ENCODE measurements at places on chromosomes 2 and 18.

- DNase-seq, result no peak
These were observed 228.5 kb upstream of the SMIM21 start for GRCh38 chr18:75656035-75656434.

- DNase-seq, result no peak
These were observed 45.7 kb downstream of the RND3 start for GRCh38 chr2:150441784-150442183.

- DNase-seq, result no peak
These were observed 437.3 kb upstream of the SOX11 start for GRCh38 chr2:5254791-5255332.

DNA sequence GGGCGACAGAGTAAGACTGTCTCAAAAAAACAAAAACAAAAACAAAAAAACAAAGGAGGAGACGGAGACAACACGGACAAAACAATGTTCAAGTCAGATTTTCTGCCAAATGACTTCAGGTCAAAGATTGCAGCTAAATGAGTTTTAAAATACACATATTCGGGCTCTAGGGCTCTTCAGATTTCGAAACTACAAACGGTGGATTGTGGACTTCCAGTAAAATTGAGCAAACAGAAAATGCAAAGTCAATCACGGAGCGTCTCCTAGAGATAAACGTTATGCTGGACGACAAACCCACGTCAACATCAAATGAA, 558 bp downstream of the MRPS5 start:
- no peak for DNase-seq

GRCh38 chr2:150047620-150048222, 439.7 kb downstream of the RND3 start:
- no peak for DNase-seq

GRCh38 chr2:29573147-29573546, 348.2 kb downstream of the ALK start:
- DNase-seq, result no peak

DNA sequence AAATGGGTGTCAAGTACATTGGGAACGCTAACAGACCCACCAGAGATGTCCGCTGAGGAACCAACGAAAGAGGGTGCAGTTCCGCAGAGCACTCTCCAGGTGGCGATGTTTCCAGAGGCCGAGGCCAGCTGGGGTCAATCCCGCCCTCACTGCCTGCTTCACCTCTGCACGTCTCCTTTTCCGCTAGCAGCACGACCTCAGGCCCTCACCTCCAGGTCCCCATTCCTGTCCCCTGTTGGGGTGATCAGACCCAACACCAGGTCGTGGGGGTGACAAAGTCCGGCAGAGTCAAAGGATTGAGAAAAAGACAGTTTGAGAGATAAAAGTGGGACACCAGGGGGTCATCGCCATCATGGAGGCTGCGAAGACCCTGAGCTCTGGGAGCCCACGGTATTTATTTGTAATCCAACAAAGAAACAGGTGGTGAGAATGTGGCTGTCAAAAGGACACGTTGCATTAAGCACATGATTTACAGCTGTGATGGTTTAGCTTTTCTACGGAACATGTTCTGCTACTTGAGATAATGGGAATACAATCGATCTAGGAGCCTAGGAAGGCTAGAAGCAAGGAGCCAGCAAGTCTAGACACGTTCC, 27.3 kb downstream of the ZAP70 start:
- peak; percentile 42 for DNase-seq

- no peak for DNase-seq
These were observed 481.7 kb upstream of the CRIM1 start for GRCh38 chr2:35873921-35874320.

- DNase-seq, result no peak
These were observed 86.8 kb downstream of the EML6 start for GRCh38 chr2:54810246-54810645.

- DNase-seq, result no peak
These were observed 326.5 kb upstream of the THUMPD2 start for GRCh38 chr2:40105593-40105992.

DNA sequence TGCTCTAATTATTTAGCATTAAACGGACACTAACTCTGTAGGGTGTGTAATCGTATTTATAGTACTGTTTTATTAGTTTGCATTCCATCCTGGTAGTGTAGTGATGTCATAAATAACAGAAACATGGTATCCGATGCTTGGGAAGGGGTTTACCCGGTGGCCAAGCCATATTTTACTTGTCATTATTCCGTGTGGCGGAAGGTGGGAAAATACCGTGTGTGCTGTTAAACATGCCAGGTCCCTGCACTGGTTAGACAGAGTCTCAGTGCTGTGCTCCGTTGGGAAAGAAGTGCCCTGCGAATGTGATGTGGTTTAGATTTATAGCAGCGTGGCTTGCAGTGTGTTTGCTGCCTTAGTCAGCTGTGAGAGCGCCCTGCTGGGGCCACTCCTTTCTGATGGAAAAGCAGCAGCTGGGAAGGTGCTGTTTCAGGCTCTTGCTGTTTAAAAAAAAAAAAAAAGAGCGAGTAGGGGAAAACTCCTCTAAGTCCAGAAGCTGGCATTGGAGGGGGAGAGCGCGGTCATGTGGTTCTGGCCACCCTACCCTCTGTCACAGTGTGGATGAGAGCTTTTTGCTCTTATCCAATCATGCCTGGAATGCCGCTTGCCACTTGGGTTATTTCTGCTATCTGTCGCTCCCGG, 211.0 kb downstream of the NEDD4L start:
- no peak for DNase-seq

- DNase-seq, result no peak
These were observed 6.1 kb downstream of the ERFE start for GRCh38 chr2:238164906-238165287.

GRCh38 chr2:220946552-220946951, 625.6 kb downstream of the EPHA4 start:
- no peak for DNase-seq

DNA sequence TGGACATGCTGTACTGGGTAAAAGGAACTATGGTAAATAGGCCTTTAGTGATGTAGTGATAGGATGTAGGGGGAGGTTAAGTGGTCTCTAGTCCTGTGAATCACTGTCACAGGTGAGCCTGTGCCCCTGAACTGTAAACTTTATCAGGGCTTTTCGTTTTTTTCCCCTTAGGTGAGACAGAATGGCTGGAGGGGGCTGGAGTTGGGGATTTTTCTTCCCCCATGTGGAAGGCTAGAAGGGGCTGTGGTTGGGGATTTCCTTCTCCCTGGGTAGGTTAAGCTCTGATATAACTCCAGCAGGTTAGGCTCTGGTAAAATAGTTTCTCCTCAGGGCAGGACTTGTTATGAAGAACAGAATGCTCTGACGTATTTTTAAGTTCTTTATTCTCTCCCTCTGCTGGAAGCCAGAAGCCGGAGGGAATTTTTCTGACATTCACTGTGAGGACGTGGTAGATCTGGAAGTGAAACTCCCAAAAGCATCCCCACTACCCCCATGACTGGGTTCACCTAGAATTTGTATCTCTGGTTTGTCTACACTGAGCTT, 28.5 kb downstream of the PIKFYVE start:
- no peak for DNase-seq

DNA sequence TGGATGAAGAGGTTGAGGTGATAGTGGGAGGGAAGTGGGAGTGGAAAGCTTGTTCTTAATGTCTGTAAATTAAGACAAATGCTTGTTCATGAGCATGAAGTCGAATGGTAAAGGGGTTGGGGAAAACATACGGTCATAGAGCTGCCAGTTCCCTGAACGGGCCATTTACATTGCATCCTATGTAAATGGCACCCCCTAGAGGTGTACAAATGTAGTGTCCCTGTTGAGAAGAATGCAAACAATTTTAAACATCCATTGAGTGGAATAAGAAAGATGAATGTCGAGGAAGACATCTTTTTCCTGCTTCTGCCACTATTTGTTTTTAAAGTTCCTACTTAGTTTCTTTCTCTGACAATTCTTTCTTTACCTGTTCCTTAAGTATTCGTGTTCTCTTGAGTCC, 155.7 kb downstream of the RDH14 start:
- DNase-seq, result no peak

GRCh38 chr2:11520092-11520693, 13.7 kb upstream of the GREB1 start:
- no peak for DNase-seq

DNA sequence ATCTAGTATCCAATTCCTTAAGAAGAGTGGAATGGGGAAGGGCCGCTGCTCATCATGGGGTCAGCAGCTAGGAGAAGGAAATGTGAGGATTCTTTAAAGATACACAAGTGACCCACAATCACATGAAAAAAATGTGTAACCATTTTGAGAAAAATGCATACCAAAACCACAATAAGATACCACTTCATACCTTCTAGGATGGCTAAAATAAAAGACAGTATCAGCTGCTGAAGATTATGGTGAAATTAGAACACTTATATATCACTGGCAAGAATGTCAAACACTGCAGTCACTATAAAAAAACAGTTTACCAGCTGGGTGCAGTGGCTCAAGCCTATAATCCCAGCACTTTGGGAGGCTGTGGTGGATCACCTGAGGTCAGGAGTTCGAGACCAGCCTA, 67.9 kb downstream of the C2orf74 start:
- DNase-seq, result no peak

DNA sequence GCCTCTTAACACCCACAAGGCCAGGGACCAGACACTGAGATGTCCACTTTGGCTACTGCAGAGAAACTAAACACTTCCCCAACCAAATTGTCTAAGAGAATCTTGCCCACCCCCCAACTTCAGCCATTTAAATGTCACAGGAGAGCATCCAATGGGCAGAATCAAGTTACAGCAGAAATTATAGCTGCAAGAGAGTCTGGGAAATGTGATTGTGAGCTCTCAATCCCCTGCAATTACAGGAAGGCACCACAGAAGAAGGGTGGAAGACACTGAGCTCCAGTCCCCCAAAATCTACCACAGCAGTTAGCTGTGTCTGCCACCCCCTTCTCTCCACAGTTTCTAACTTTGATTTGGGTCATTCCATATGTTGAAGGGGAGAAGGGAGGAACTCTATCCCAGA, 103.5 kb upstream of the ATL2 start:
- DNase-seq, result no peak

DNA sequence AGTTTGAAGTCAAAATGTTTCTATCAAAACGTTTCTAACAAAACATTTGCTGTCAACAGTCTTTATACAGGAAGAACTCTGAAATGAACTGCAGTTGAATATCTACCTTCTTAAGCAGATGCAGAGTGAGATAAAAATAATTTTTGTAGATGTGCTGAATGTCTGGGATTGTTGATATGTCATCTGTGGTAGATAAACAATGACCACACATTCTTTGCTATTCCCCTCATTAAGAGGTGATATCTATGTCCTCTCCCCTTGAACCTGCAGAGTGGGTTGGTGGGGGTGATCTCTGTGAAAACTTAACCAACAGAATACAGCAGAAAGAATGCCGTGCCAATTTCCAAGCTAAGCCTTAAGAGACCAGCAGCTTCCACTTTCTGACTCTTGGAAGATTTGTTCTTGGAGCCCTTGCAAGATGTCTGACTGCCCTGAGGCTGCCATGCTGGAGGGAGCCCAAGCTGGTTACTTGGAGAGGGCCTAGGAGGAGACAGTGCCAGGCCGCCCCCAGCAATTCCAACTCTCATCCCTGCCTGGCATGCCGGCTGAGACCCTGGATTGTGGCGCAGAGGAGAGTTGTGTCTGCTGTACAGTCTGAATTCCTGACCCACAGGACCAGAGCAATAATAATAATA, 80.8 kb downstream of the COLEC12 start:
- no peak for DNase-seq

DNA sequence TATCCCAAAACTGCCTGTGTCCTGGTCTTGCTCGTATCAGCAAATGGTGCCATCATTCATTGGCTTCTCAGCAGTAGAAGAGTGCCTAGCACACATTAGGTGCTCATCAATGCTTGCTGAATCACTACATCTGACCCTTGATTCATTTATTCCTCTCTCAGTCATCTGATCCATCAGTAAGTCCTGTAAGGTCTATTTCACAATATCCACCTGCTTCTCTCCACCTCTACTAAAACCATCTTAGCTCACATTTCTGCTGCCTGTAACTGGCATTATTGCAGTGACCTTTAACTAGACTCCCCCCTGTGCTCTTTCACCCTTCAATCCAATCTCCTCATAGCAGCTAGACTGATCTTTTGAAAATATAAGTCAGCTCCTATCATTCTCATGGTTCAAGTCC, 387.6 kb upstream of the SPRED2 start:
- no peak for DNase-seq

DNA sequence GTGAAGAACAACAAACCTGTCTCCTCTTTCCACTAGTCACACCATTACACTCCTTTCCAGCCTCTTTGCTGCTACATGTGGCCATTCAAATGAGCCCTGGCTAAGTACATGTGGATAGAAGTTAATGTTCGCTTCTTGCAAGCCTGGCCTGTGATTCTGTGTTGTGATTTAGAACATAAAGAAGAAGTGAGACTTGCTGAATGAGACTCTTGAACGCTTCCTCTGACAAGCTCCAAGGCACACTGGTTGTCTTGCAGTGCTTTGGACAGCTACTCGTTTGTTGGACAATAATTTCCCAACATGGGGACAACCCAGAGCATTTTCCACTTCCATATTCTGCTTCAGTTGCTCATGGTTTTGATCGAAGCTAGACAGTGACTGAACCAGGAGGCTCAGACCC, 57.3 kb downstream of the CCDC74A start:
- no peak for DNase-seq

GRCh38 chr18:68803356-68803755, 5.5 kb downstream of the CCDC102B start:
- DNase-seq, result no peak

DNA sequence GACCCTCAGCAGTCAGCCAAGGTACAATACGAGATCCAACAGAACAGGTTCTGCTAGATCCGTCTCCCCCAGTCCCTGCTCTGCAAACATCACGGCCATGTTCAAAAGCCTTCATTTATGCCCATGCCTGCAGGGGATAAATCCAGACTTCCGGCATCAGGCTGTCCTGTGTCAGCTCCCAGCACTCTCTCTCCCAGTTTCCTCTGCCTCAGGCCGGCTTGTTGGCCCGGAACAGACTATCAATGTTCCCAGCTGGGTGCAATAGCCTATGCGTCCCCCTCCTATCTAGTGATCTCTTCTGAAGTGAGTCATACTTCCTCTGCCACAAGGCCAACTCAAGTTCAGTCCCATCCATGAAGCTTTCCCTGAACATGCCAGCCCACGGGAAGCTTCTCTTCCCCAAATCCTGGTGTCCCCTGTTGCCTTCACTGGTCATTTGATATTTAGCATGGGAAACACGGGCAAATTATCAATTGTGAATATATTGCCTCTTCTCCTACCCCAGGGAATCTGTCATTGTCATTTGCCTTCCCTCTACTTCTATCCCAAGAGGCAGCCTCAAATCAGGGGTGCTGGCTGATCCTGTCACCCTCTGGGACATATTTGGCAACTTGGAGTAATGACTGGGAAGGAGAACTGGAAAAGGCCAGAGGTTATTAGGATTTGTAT, 51.1 kb downstream of the CAPN13 start:
- no peak for DNase-seq

DNA sequence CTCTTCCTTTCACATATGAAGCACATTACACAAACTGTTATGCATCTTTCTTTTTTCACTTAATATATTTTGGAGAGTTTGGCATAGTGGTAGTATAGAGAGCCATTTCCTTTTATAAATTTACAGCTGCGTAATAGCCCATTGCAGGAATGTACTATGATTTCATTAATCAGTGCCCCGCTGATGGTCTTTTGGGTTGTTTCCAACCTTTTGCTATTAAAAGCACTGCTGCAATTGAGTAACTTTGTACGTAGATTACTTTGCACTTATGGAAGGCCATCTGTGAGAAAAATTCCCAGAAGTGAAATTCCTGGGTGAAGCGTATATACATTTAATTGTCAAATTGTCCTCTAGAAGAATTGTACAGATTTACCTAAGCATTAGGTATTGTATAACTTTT, 565.3 kb upstream of the ZNF804A start:
- no peak for DNase-seq
